Activated naive CD4-positive, alpha-beta T cell treated with anti-CD3 and anti-CD28 coated beads, Interleukin-2, amount 50 U/mL, for 16 hours (primary cell): ENCODE measurements at places on chromosomes 5 and 9.

DNA sequence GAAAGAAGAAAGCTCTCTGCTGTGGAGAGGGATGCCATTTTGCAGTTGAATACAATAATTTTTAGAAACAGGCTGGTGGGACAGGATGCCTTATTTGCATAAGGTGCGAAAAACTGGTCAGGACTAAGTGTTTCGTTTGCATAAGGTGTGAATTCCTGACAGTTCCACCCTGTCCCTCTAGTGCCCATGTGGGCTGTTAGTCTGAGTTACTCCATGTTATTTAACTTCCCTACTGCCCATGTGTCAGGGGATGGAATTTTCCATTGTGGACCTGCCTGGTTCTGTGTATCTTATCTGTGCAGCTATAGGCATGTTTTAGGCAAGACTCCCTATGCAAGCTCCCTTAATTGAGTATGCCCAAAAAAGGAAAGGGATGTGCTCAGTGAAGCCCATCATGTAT is 35.3 kb upstream of the NFIL3 start:
- no peak for DNase-seq

DNA sequence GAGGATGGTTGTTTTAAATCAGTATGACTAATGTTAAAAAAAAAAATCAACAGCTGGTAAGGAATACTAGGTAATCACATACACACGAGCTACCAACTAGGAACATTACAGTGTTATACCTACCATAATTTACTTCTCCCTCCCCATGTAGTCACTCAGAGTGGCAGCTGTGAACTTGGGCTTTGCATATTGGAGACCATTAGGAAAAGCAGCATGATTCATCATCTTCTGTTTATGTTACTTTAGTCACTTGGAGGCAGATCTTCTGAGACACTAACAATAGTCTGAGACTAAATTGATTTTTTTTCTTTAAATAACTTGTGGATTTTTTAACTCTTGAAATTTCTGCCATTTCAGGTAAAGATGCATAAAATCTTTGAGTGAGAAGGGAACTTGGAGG is 141.5 kb upstream of the NR4A3 start:
- DNase-seq: no peak

DNA sequence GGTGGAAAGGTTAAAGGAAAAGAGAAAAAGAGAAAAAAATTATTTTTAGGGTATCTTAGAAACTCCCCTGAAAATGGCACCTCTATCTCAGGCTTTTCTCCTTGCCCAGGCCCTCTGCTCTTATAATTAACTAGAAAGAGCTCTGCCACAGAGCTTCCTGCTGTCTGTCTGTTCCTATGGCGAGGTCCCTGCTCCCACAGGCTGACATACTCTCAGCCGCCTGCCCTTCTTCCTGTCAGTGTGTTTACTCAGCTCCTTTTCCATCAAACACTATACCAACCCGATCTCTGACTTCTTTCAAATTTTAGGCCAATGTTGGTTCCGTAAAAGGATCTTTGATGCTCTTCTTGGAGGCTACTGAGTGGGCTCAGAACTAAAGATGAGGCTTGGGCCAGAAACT is 482.6 kb downstream of the DMAC1 start:
- no peak for DNase-seq

- no peak for DNase-seq
Observed at GRCh38 chr5:78552729-78553342, 95.7 kb downstream of the LHFPL2 start.

- DNase-seq: no peak
Observed at GRCh38 chr5:52831786-52832511, 44.2 kb downstream of the ITGA1 start.

DNA sequence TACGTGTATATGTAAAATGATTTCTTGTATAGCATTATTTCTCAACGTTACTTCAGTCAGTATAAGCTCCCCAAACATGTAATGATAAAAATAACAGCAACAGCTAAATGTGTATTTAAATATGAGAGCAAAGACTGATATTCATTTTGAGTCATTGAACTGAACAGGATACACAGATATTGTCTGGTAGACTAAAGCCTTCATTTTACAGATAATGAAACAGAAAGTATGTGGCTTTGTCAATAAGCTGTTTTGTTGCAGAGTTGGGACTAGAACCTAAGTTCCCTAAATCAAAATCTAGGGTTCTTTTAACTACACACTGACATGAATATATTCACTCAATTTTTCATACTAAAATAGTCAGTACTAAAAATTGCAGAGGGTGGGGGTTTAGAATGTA is 80.4 kb upstream of the MARCHF11 start:
- DNase-seq: no peak

- DNase-seq: no peak
Observed at GRCh38 chr5:8869932-8870331, 675.9 kb downstream of the SEMA5A start.

DNA sequence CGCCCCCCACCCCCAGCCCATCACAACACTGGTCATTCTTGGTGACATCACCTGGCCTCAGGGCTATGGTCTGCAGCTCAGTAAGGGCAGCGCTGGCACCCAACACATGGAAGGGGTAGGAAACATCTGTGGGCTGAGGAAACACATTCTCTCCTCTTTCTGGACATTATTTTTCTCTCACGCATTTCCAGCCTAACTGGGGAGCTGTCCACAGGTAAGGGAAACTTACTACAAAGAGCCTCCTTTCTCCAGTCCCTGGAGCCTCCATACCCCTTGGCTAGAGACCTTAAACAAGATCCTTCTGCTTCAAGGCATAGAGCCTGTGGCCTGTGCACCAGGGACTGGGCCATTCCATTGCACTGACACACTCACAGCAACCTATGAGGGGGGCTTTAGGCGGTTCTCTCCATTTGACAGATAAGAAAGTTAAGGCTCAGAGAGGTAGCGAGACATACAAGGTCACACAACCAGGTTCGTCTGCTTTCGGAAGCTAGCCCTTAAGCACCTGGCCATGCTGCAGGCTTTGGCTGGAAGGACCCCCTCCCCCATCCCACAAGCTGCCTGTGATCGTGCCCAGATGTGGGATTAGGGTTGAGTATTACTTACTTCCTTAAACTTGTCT is 40.7 kb downstream of the CXXC5 start:
- DNase-seq: no peak

DNA sequence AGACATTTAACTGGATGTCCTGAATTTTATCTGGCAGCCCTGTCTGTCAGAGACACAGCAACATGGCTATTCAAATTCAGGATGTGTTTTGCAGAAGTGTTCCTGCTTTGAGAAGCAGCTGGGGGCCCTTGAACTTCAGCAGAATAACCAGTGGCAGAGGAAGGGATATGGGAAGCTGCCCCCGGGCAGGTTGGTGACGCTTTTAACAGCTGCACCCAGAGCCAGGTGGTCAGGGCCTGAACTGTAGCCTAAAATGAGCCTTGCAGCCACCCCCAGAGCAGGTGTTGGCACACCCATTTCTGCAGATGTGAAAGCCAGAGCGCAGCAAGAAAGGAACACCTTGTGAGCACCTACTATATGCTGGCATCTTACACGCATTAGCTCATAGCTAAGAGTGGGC is 128.7 kb upstream of the BOD1 start:
- no peak for DNase-seq

DNA sequence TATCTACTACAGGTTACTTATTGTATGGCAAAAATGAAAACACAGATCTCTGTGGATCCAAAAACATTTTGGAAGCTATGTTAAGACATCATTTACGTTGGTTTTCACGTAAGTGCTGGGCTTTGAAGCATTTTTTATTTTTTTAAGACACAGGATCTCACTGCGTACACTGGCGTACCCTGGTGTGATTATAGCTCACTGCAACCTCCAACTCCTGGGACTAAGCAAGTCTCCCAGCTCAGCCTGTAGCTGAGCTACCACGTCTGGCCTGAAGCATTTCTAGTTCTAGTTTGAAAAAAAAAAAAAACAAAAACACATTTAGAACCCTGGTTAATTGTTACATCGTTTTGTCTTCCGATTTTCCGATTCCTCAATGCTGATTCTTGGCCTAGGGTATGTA is 131.3 kb downstream of the AOPEP start:
- DNase-seq: no peak

GRCh38 chr9:4301296-4301695 is 1.4 kb upstream of the GLIS3 start:
- no peak for DNase-seq
